ENCODE measurements at places on chromosomes 6 and 20.

GRCh38 chr6:7201732-7202541 is 94.2 kb downstream of the RREB1 start:
- no peak for DNase-seq

GRCh38 chr20:61900011-61900944 is 165.4 kb downstream of the TAF4 start:
- DNase-seq = no peak

- DNase-seq = peak; percentile 69
Observed at GRCh38 chr6:148747145-148747470, 278 bp downstream of the UST start.

GRCh38 chr6:9675122-9675521 is 739.8 kb downstream of the TFAP2A start:
- DNase-seq = no peak

GRCh38 chr20:50200482-50201104 is 10.0 kb downstream of the CEBPB start:
- DNase-seq = no peak

DNA sequence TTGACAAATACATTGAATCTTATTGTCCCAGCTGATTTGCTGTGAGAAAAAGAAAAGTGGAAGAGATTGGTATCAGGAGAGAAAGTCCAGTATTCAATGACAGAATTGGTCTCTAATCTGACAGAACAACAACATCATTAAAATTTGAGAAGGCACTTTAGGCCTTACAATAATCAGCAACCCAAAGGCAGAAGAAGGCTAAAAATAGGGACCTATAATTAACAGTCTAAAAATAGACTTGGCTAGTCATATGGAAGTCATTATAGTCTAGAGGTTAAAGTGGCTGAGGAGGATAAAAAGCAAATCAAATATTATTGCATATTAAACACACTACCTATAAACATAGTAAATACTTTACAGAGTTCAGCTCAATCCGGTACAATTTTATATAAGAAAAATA is 393.6 kb upstream of the JAG1 start:
- DNase-seq = no peak

DNA sequence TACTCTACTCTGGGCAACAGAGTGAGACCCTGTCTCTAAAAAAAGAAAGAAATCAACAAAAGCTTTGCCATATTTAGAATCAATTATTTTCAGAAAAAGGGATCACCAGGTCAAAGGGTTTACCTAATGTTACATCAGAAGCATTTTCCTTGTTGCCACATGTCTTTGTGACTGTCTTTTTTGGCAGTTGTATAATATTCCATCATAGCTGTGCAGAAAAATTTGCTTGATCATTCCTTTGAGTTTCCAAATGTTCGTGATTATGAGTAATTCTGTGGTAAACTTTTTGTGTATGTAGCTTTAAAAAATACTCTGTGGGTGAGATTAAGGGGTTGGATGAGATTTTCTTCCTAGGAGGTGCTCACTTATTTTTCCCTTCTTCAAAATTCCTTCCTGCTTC is 26.4 kb downstream of the PNPLA1 start:
- no peak for DNase-seq

DNA sequence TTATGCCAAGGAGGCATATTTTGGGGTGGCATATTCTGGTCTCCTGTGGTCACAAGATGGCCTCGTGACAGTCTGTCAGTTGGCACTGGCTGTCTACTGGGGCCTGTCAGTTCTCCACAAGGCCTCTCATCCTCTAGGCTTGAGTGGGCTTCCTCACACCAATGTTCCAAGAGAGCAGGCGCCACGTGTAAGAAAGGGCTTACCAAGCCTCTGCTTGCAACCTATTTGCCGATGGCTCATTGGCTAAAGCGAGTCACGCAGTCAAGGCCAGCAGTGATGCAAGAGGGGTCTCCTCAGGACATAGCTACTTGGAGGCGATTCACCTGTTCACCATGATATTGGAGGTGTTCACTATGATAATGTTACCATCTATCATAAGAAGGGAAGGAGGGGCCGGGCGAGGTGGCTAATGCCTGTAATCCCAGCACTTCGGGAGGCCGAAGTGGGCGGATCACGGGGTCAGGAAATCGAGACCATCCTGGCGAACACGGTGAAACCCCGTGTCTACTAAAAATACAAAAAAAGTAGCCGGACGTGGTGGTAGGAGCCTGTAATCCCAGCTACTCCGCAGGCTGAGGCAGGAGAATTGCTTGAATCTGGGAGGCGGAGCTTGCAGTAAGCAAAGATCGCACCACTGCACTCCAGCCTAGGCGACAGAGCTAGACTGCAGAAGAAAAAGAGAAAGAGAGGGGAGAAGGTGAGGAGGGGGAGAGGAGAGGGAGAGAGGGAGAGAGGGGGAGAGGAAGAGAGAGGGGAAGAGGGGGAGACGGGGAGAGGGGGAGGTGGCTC is 35.3 kb downstream of the C6orf52 start:
- DNase-seq = no peak

DNA sequence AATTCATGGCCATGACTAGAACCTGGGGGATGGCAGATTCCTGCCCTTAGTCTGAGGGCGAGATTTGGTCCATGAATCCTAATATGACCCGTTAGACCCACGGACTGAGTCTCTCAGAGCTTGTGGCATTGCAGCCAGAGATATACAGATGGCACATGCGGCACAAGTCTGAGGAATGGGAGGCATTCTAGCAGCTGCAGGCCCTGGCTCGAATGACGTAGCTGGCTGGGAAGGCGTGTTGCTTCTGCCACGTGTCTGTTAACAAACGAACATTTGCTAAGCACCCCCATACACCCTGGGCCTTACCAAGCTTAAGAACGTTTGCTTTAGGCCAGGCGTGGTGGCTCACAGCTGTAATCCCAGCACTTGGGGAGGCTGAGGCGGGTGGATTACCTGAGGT is 68.0 kb downstream of the CD164 start:
- no peak for DNase-seq

DNA sequence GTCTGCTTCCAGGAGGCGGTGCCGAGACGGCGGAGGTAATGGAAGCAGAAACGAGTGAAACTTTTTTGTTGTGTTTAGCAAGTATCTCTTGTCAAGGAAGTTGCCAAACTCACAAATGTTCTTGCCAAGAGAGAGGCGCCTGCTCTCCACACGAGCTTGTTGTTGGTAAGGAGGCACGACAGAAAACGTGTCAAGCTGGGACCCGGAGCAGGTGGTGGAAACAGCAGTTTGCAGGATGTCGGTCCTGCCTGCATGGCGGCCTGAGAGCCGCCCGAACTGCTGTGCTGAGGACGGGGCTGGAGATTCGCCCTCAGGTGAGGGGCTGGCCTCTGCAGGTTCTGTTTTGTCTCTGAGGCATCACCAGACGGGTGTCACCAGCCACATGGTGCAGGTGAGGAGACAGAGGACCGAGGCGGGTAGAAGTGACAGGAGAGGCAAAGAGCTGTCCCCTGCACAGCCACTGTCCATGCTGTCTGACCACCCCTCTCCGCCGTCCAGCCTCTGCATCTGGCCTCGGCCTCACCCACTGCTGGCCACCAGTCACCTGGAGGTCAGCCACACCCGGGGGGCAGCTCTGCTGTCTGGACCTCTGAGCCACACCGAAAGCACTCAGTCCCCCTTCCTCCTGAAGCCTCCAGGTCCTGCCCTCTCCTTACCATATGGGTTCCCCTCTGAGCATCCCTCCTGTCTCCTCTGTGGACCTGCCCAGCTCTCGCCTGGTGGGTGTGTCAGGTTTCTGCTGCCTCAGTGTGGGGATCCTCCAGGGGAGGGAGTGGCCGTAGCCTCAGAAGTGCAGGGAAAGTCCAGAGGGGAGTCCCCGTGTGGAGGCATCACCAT is 261.5 kb downstream of the TAF4 start:
- DNase-seq = peak; percentile 4

GRCh38 chr6:18179770-18180356 is 24.6 kb downstream of the KDM1B start:
- no peak for DNase-seq

DNA sequence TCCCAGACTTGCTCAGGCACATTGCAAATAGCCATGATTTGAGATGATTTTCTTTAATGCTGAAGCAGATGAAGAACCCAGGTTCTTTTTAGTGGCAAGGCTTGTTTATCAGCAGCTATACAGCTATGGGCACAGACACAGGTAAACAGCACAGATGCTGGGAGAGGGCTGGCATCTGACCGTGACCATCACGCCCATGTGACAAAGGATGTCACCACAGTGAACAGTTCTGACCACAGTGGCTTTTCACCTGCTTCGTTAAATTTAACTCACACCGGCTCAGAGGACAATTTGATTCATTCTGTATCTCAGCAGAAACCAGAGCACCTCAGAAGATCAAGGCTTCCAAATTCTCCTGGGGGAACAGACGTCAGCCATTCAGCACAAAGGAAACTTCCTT is 142.6 kb downstream of the CDH26 start:
- DNase-seq = no peak

DNA sequence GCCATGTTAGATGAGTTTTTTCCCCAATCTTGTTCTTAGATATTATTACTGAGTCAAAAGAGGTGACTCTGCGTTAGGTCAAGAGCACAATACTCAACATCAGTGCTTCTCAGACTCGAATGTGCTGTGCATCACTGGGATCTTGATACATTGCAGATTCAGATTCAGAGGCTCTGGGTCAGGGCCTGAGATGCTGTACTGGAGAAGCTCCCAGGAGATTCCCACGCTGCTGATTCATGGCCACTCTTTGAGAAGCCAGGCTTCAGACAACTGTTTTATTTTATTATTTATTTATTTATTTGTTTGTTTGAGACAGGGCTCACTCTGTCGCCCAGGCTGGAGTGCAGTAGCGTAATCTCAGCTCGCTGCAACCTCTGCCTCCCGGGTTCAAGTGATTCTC is 41.4 kb upstream of the ARID1B start:
- DNase-seq = no peak

DNA sequence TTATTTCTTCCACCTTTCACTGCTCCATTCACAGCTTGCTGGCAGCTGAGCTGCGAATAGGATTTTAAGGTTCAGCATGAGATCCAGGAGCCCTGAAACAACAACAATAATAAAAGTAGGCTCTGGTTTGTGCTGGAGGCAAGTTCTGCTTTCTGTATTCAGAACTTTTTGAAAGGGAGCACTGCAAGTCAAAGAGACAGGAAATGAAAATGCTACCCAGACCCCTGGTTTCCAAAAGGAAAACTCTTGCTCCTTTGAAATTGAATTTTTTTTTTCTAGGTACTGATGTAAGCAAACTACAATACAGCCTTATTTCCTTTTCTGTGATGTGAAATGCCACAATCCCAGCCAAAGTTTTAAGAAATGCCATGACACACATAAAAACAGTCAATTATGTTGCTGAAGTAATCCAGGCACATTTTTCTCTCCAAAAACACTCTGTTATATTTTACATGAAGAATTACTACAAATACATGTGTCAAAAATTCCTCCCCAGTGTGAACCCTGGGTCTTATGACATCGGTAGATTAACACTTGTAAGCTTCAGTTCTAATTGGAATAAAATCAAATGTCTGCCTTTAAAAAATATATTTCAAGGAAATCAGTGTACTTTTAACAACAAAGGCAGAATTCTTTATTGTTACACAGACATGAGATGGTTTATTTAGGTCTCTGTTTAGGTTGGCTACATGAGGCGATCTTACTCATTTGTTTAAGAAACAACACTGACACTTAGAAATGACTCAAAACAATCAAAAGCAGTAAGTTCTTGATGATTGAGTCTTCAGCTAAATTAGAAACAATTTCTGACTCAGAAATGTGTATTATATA is 656.7 kb downstream of the EPHA7 start:
- DNase-seq = no peak

DNA sequence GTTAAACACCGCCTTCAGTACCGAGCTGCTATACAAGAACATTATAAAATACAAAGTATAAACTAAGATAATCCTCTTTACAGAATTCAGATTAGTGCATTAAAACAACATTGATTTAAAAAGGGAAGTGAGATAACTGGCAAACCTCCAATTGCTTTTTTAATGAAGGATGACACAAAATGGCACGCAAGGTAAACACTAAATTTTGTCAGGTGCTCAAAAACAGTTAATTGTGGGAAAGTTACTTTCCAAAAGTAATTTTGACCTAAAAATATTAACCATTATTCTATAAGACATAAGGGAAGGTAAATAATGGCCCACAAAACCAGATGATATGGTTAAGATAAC is 53.3 kb downstream of the STX7 start:
- no peak for DNase-seq

GRCh38 chr6:140708441-140708840 is 1334.0 kb upstream of the CITED2 start:
- DNase-seq = no peak

GRCh38 chr6:7902867-7903266 is 7.7 kb downstream of the TXNDC5 start:
- DNase-seq = no peak

- DNase-seq = no peak
Observed at GRCh38 chr6:52077180-52077884, 10.1 kb downstream of the PKHD1 start.

- no peak for DNase-seq
Observed at GRCh38 chr20:3996399-3996798, 19.0 kb downstream of the RNF24 start.

DNA sequence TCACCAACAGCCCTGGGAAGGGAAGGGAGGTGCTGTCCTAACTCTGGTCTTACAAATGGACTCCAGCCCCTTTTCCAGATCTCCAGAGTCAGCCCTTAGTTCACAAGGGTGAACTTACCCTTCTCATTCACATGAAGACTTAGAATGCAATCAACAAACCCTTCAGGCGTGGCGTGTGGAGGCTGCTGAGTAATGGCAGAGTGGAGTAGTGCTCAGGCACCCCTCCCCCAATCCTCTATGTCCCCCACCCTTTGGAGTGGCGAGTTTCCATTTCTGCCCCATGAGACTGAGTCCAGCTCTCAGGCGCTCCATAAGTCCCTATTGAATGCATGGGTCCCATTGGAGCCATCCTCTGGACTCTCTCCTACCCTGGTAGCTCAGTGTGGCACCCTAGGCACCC is 3.3 kb downstream of the SNAI1 start:
- DNase-seq = no peak

DNA sequence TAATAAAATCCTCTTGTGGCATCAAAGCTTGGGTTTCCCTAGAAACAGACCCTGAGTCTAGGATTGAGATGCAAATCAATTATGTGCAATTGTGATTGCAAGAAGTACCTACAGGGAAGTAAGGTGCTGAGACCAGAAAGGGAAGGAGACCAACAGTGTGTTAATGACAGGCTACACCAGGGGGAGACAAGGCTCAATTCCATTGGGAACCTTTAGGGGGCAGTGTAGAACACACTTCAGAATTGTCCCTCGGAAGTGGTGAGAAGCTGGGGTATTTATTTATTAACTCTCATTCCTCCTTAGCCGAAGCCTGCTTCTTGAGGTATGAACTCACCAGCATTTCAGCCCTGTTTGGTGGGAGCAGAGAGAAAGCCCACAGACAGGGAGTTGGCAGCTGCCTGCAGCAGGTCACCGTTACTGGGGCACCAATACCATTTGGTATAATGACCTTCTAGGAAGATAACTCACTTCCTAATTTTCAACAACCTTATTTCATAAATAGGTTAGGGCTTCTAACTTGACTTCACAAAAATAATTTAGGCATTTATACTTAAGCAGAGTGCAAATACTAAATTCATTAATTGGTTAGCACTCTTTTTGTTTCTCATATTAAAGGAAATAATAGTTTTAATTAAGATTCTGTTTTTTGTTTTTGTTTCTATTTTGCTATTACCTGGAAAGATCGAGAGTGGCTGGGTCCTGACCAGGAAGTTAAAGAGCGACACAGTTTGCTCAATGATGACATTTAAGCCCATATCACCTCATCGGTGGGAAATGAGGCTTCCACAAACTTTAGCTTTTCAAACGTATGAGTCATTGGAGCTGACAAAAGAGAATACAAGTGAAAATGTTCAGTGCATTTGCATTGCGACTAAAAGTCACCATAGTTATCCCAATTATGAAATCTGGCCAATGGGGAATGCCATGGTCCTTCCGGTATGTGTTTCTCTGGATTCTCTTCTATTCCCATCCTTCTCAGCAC is 94.8 kb downstream of the BTBD3 start:
- DNase-seq = peak; percentile 45
